Hematopoietic multipotent progenitor cell treated with erythropoietin and hydrocortisone succinate and interleukin-3 and kit ligand, for 4 days (in vitro differentiated cells): ENCODE measurements at places on chromosomes 13 and 19.

DNA sequence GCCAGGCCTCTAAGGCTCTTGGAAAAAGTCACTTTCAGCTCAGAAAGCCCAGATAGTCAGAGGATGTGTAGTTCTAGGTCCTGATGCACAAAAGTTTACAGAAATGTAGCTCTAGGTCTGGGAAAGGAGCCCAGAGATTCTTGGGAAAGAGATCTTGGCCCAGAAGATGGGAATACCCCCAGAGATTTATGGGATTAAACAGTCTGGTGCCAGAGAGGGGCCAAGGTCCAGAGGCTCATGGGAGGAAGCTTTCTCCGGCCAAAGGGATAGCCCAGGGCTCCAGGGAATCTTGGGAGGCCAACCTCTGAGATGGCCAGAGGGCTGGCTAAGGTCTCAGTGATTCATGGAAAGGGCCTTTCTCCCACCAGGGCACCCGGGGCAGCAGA, 15.2 kb downstream of the BCAT2 start:
- DNase-seq = no peak

DNA sequence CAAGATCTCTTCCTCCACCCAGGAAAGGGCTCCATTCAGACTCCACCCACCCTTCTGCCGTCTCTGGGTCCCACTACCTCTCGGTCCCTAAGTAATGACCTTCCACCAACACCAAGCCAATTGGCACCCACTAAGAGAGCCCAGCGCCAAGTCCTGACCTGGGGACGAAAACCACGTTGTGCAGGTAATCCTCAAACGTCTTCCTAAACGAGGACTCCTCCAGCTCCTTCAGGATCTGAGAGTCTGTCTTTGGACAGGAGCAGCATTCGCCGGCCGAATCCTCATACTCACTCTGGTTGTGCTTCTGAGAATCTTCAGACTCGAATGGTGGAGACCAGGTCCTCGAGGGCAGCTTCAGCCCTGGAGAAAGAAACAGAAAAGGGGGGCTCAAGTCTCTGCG, 83.1 kb downstream of the ZNF557 start:
- peak; percentile 36 for DNase-seq

GRCh38 chr13:40692946-40693345, 26.5 kb upstream of the FOXO1 start:
- DNase-seq = peak; percentile 11

DNA sequence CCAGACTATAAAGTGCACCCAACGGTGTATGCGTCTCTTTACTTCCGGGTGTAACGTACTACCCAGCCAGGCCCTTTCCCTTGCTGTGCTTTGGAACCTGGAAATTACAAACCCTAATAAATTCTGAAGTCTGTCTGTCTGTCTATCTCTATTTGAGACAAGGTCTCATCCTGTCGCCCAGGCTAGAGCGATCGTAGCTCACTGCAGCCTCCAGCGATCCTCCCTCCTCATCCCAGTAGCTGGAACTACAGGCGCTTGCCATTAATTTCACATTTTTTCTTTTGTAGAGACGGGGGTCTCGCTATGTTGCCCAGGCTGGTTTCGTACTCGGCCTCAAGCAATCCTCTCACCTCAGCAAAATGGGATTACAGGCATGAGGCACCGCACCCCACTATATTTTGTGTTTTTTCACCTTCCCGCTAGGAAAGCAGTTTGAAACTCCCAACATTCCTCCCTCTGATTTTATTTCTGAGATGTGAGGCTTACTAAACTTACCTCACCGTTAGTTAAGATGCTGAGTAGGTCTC, 469 bp upstream of the RNF6 start:
- no peak for DNase-seq

DNA sequence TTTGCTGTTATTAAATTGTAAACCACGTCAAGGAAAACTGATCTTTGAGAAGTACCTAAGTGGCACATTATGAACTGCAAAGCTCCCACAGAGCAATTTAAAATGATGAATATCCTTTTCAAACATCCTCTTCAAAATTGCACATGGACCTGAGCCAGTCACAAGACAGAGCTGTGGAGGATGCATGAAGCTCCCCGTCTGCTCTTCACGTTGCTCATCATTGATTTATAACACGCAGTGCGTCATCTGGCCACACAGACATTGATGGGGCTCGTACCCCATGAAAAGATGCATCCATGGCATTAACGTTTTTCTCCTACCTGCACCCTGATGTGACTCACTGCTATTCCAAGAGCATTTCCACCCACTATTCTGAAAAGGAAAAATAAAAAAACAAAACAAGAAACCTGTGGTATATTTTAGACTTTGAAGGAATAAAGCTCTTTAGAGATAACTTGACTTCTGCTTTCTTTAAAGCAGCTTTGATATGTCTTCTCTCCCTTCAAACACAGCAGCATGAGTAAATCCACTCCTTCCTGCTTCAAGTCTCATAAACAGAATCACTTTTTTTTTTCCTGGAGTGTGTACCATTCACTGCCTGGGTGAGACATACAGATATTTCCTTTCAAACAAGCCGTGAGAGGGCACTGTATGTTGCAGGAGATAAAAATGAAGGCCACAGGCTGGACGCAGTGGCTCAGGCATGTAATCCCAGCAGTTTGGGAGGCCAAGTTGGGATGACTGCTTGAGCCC, 7.2 kb upstream of the SERTM1 start:
- peak; percentile 33 for DNase-seq

DNA sequence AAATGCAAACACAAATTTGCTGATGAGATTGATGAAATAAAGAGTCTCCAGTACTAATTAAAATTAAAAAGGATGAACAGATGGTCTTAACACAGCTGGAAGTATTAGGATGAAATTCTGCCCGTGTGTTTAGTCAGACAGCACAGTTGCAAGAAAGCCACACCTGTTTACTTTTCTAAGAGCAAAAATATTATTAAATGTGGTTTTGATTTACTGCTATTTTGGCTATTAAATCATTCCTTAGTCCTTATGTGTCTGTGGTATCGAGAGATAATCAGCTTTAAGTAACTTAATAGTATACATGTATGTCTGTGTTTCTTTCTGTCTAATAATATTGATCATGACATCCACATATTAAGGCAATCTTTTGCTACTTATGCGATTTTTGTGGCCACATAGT, 494.9 kb downstream of the GPC6 start:
- DNase-seq = no peak

DNA sequence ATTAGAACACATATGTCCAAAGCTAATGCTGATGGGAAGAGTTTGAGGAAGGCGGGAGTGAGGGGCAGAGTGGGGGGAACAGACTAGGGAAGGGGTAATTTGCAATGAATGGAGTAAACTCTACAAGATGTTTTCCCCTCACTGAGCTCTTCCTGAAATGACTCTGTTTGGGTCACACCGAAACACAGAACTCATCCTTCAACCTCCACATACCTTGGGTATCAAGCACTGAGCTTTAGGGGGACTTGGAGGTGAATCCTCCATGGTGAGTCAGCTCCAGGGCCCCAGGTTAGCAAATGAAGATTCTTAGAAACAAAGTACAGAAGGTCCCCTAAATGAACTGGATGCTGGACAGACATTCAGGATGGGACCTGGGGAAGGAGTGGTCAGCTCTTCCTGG, 1.3 kb upstream of the SIGLEC10 start:
- no peak for DNase-seq

DNA sequence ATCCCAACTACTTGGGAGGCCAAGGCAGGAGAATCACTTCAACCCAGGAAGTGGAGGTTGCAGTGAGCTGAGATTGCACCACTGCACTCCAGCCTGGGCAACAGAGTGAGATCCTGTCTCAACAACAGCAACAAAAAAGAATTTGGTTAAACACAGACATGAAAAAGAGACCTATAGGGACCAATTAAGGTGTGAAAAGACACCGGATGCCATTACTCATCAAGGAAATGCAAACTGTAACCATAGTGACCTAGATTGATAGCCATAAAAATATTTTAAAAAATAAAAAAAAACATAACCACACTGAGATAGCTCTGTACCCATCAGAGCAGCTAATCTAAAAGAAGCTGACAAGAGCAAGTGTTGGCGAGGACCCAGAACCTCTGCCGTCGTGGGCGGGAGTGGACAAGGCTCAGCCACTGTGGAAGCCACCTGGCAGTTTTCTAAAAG, 37.1 kb upstream of the ISYNA1 start:
- no peak for DNase-seq

- peak; percentile 53 for DNase-seq
Measured at GRCh38 chr13:27923794-27924528, 4.2 kb downstream of the PDX1 start.

GRCh38 chr13:106234636-106235035, 300.8 kb downstream of the EFNB2 start:
- no peak for DNase-seq

GRCh38 chr13:75219479-75220237, 262.3 kb downstream of the TBC1D4 start:
- peak; percentile 87 for DNase-seq

DNA sequence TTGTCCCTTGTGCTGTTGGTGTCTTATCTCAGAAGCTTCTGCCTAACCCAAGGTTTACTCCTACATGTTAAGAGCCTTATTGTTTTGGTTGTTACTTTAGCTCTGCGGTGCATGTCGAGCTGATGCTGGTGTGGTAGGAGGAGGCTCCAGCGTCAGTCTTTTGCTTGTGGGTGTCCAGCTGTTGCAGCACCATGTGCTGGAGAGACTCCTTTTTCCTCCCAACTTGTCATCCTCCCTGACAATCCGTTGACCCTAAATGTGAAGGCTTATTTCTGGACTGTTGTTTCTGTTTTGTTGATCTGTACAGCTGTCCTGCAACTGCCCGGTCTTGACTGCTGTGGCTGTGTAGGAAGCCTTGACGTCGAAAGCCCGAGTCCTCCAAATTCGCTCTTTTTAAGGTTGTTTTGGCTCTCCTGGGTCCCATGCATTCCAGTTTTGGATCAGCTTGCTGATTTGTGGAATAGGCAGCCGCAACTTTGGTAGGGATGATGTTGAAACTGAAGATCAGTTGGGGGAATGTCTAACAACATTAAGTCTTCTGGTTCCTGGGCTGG, 15.3 kb downstream of the NAXD start:
- DNase-seq = no peak

GRCh38 chr13:109301276-109301675, 485.1 kb downstream of the IRS2 start:
- DNase-seq = no peak

DNA sequence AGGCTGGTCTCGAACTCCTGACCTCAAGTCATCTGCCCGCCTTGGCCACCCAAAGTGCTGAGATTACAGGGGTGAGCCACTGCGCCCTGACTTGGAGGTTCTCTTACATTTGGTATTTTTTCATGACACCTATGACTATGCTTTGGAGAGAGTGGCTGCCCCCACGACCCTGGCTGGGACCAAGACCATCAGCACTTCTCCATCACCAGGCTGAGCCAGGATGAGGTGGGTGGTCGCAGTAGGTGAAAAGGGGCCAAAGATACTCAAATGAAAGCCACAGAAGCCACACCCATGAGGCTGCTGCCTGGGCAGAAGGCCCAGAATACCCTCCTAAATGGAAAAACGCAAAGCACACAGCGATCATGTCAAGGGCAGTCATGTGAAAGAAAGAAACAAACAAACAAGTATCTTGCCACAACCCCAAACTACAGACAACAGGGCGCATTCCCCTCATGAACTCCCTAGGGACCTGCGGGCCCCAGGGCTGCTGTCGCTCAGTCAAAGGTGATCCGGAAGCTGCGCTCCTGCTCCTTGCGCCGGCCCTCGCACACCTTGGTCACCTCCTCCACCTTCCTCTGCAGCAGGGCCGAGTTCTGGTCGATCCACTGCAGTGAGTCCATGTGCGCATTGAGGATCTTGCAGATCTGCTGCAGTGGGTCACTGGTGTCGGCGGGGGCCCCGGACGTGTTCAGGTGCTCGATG, 11.2 kb upstream of the IL4I1 start:
- no peak for DNase-seq

DNA sequence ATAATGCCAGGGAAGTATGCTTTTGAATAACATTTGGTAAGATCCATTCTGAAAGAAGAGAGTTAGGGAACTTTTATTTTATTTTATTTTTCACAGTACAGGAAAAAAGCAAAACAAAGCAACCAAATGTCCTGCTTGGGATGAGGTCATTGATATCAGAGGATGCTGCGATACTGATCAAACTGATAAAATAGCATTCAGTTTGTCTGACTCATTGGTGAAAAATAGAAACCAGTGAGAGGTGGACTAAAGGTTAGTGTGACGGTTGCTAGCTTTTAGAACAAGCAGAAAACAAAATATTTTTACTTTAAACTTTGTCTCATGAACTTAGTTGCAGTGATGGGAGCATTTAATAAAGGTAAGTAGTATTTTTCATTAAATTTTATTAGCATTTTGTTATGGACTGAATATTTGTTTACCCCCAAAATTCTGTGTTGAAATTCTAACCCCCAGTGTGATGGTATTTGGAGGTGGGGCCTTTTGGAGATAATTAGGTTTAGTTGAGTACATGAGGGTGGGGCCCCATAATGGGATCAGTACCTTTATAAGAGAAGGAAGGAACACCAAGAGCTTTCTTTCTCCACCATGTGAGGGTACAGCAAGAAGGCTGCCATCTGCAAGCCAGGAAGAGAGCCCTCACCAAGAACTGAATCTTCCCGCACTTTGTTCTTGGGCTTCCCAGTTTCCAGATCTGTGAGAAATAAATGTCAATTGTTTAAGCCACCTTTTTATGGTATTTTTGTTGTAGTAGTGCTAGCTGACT, 37.3 kb downstream of the ITGBL1 start:
- DNase-seq = no peak

- DNase-seq = no peak
Measured at GRCh38 chr19:15837221-15837731, 21.8 kb upstream of the OR10H1 start.

GRCh38 chr19:39924389-39924788, 10.0 kb downstream of the FCGBP start:
- no peak for DNase-seq

DNA sequence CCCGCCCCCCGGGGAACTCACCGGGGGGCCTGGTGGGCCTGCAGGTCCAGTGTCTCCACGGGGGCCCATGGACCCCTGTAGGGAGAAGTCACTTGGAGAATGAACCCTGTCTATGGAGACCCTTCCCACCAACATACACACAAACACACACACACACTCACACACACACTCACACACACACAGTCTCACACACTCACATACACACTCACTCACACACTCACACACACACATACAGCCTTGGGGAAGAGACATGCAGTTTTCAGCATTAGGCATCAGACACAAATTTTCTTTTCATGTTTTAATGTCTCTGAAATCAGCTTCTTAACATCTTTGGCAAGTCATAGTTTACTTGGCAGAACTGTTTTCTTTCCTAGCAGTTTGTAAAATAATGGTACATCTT, 31.0 kb upstream of the OLFM2 start:
- DNase-seq = no peak

- DNase-seq = peak; percentile 55
Measured at GRCh38 chr13:51959773-51960172, 51.5 kb downstream of the ATP7B start.

- no peak for DNase-seq
Measured at GRCh38 chr19:2223391-2223790, 12.7 kb downstream of the PLEKHJ1 start.
